ENCODE measurements at places on chromosomes 3 and 15.

GRCh38 chr15:67405208-67406191 lies 115.4 kb upstream of the C15orf61 start:
- H3K27ac ChIP-seq: no peak overlapping the region
- H3K36me3 ChIP-seq: no peaks in the 10 kb centered on the region
- peaks cover 12% of the 10 kb centered on the region for H3K27me3 ChIP-seq

DNA sequence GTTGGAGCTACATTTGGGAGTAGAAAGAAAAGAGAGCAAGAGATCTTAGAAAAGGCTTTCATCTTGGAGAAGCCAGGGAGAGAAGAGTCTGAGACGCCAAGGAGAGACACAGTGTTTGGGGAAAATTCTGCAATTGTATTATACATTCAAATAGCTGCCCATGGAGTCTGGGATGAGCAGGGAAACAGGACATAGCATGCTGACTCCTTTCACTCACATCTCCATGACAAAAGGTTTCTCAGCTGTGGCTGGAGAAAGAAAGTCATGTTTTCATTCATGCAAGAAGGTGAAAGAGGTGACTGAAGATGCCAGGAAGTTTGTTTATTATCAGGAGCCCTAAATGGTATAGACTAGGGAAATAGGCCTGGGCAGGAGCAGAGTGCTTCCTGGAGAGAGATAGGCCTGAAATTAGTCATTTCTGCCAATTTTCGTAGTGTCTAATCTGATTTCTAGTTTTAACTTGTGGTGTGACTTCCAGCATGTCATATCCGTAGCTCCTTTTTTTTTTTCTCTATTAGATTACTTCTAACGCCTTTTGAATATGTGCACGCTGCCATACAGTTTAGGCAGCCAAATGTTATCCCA lies 34.1 kb downstream of the ACP3 start:
- no peaks in the 10 kb centered on the region for H3K27me3 ChIP-seq
- peaks cover 28% of the 10 kb centered on the region for H3K4me1 ChIP-seq
- DNase-seq: no peak
- peak overlapping the region; percentile 50 for H3K27ac ChIP-seq
- no peaks in the 10 kb centered on the region for H3K36me3 ChIP-seq

- peaks cover 34% of the 10 kb centered on the region for H3K4me1 ChIP-seq
- no peak overlapping the region for H3K4me3 ChIP-seq
- DNase-seq: no peak
- peaks cover 27% of the 10 kb centered on the region for H3K36me3 ChIP-seq
- peaks cover 7% of the 10 kb centered on the region for H3K27me3 ChIP-seq
- no peak overlapping the region for H3K27ac ChIP-seq
Observed at GRCh38 chr3:60746695-60747416, 504.4 kb downstream of the FHIT start.

- no peak for DNase-seq
- H3K27me3 ChIP-seq: no peaks in the 10 kb centered on the region
- 0 out of 2 replicates have a peak, but pooled peaks cover 2% of the 10 kb centered on the region for H3K4me1 ChIP-seq
- H3K27ac ChIP-seq: no peak overlapping the region
- H3K36me3 ChIP-seq: no peaks in the 10 kb centered on the region
Observed at GRCh38 chr15:91047545-91048199, 25.3 kb upstream of the VPS33B start.

DNA sequence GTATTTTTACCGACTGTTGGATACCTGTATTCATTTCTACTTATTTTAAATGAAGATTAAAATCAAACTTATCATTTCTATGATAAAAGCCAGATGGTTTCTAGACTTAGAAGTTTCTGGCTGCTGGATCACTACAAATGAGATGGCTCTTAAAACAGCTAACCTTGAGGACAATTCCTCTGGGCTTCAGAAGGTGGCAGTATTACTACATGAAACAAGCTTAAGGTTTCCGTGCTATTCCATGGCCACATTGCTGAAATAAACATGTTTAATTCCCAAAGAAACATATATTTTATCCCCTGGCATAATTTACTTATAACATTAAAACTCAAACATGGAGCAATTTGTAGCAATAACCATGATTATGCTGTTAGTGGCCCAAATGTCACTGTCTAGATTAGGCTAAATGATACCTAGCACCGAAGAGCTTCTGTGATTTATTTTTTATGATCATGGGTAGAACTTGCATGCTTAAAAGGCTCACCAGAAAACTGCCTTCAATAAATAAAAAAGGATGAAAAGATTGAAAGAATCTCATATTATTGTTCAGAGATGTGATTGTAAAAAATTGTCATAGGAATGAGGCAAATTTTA lies 204.0 kb upstream of the NANOGP8 start:
- peaks cover 7% of the 10 kb centered on the region for H3K36me3 ChIP-seq
- no peak for DNase-seq
- H3K4me1 ChIP-seq: peaks cover 43% of the 10 kb centered on the region
- no peaks in the 10 kb centered on the region for H3K27me3 ChIP-seq

- peaks cover 26% of the 10 kb centered on the region for H3K4me1 ChIP-seq
- H3K27ac ChIP-seq: no peak overlapping the region
- H3K36me3 ChIP-seq: no peaks in the 10 kb centered on the region
- H3K27me3 ChIP-seq: peaks cover 3% of the 10 kb centered on the region
- DNase-seq: no peak
- H3K4me3 ChIP-seq: peak overlapping the region; percentile 45
Observed at GRCh38 chr3:56989169-56989976, 71.1 kb upstream of the SPATA12 start.

DNA sequence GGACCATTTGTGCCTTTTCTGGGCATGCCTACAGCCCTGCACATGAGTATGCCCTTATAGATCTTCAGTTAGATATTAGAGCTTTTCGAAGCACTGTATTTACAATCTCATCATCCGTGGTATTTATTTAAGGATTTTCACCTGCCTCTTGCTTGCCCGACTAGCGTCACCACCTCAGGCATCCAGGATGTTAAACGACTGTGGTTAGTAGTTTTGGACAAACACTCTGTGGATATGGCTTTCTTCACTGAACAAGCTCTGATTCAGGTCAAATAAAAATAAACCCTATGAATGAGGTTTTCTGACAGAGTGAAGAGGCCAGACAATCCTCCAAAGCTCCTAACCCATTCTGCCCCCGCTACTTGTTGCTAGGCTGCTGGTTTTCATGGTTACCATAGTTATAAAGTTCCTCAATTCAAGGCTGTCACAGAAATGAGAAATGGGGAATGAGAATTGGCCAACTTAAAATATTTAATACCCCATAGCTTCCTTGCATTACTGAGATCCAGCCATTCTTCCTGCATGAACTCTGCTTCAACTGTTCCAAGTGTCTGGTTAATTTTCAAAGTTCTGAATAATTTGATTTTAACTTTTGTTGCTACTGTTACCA lies 440.1 kb downstream of the GABRG3 start:
- DNase-seq: no peak
- H3K27me3 ChIP-seq: peaks cover 4% of the 10 kb centered on the region
- peaks cover 38% of the 10 kb centered on the region for H3K4me1 ChIP-seq
- no peak overlapping the region for H3K27ac ChIP-seq
- H3K4me3 ChIP-seq: no peak overlapping the region

- peaks cover 7% of the 10 kb centered on the region for H3K36me3 ChIP-seq
- no peak for DNase-seq
- peaks cover 16% of the 10 kb centered on the region for H3K4me1 ChIP-seq
Observed at GRCh38 chr15:92623435-92623834, 32.1 kb downstream of the FAM174B start.

GRCh38 chr15:84681831-84682230 lies 23.8 kb upstream of the NMB start:
- H3K27ac ChIP-seq: no peak overlapping the region
- H3K36me3 ChIP-seq: peaks cover 53% of the 10 kb centered on the region
- no peak overlapping the region for H3K4me3 ChIP-seq
- DNase-seq: no peak
- H3K27me3 ChIP-seq: no peaks in the 10 kb centered on the region

- H3K27me3 ChIP-seq: peaks cover 100% of the 10 kb centered on the region
- H3K4me1 ChIP-seq: peaks cover 40% of the 10 kb centered on the region
- H3K27ac ChIP-seq: no peak overlapping the region
- H3K4me3 ChIP-seq: no peak overlapping the region
- DNase-seq: no peak
Observed at GRCh38 chr15:89391685-89392257, 57.1 kb upstream of the POLG start.

DNA sequence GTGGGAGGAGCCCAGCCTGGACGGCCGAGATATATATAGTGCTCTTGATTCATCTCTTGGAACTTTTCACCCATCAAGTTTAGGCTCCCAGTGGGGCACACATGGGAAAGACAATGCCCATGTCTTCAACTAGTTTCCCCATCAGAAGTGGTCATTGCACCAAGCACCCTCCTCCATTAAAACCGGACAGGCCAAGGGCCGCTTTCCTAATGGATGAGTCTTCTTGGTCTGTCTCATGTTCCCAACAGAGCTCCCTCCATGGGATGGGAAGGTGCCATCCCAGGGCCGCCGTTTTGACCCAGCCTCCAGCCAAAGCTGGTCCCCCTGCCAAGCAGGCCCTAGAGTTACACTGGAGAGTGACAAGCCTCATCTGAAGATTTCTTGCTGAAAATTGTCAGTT lies 34.7 kb upstream of the UBE2Q2 start:
- no peaks in the 10 kb centered on the region for H3K36me3 ChIP-seq
- peaks cover 7% of the 10 kb centered on the region for H3K4me1 ChIP-seq
- no peak for DNase-seq
- H3K27me3 ChIP-seq: peaks cover 17% of the 10 kb centered on the region

- H3K36me3 ChIP-seq: no peaks in the 10 kb centered on the region
- no peak overlapping the region for H3K27ac ChIP-seq
- DNase-seq: no peak
- peaks cover 42% of the 10 kb centered on the region for H3K4me1 ChIP-seq
- H3K4me3 ChIP-seq: no peak overlapping the region
Observed at GRCh38 chr3:73498764-73499622, 125.7 kb downstream of the PDZRN3 start.

GRCh38 chr3:14145670-14146380 lies 21.0 kb downstream of the TMEM43 start:
- peaks cover 19% of the 10 kb centered on the region for H3K36me3 ChIP-seq
- H3K27me3 ChIP-seq: no peaks in the 10 kb centered on the region
- H3K4me3 ChIP-seq: no peak overlapping the region
- H3K27ac ChIP-seq: peak overlapping the region; percentile 59

DNA sequence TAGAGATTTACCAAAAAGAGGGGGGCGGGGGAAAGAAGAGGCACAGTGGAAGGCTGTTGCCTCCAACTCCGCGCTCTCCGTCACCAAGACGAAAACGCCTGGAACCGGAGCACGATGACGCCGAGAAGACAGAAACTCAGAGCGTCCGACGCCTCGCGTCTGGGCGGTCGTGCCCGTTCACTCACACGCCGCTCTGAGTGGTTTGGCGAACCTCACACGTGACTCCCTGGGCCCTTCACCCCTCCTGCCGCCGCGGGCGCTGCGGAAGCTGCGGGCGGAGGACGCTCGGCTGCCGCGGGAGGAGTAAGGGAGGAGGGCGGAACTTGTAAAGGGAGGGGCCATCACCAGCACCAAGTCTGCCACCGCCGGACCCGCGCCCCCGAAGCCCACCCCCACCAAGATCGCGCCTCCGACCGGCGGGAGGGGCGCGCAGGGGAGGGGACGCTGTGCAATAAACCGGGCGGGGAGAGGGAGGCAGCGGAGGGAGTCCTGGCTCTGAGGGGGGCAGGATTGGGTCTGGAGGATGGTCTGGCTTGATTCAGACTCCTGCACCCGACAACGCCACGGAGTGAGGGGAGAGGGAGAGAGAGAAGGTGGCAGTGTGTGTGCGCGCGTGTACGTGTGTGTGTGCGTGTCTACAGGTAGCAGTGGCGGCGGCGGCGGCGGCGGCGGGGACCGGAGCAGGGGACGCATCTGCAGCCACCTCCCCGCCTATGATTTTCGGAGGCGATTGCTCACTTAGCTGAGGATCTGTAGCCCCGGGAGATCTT lies 1.9 kb upstream of the NLGN1 start:
- H3K27me3 ChIP-seq: peaks cover 9% of the 10 kb centered on the region
- no peaks in the 10 kb centered on the region for H3K36me3 ChIP-seq
- DNase-seq: peak; percentile 85
- H3K27ac ChIP-seq: peak overlapping the region; percentile 94
- peak overlapping the region; percentile 98 for H3K4me3 ChIP-seq

DNA sequence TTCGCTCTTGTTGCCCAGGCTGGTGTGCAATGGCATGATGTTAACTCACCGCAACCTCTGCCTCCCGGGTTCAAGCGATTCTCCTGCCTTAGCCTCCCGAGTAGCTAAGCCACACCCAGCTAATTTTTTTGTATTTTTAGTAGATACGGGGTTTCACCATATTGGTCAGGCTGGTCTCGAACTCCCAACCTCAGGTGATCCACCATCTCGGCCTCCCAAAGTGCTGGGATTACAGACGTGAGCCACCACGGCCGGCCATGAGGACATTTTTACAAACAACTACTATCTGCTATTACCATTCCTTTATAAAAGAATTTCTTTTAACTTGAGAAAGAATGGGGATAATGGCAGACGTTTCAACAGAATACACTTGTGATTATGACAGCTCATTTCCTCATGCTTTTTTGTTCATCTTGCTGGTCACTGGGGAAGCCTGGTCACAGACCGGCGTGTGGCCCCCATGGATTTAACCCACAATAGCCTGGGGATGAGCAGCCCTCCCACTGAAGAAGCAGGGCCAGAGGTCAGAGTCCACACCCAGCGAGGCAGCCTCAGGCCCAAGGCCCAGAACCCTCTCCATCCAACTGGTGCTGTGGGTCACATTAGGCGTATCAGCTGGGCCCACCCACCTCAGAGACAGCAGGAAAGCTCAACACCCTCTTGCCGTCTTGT lies 112.0 kb downstream of the LIPC start:
- H3K4me3 ChIP-seq: no peak overlapping the region
- no peaks in the 10 kb centered on the region for H3K4me1 ChIP-seq
- H3K36me3 ChIP-seq: no peaks in the 10 kb centered on the region
- H3K27ac ChIP-seq: no peak overlapping the region
- H3K27me3 ChIP-seq: no peaks in the 10 kb centered on the region

DNA sequence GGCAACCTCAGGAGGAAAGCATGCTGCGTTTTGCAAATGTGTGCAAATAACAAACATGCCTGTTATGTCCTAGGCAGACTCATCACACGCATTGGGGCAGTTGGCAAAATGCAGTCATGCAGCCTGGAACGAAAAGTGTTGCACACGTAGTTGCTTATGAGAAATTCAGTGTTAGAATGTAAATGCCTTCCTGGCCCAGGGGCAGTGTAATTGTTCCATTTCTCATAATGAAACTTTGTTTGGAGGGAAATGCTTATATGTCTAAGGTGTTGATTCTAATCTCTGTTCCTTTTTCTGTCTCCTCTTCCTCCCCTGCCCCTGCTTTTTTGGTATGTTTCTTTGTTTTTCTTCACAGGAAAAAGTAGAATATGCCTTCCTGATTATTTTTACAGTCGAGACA lies 156.0 kb downstream of the CACNA1D start:
- H3K27me3 ChIP-seq: no peaks in the 10 kb centered on the region
- peaks cover 7% of the 10 kb centered on the region for H3K36me3 ChIP-seq
- H3K27ac ChIP-seq: no peak overlapping the region
- H3K4me3 ChIP-seq: no peak overlapping the region
- no peaks in the 10 kb centered on the region for H3K4me1 ChIP-seq

- no peak overlapping the region for H3K4me3 ChIP-seq
- peaks cover 3% of the 10 kb centered on the region for H3K36me3 ChIP-seq
- H3K27ac ChIP-seq: no peak overlapping the region
- no peaks in the 10 kb centered on the region for H3K4me1 ChIP-seq
Observed at GRCh38 chr3:73327052-73327451, 265.6 kb downstream of the EBLN2 start.

- no peak for DNase-seq
- H3K36me3 ChIP-seq: no peaks in the 10 kb centered on the region
- no peaks in the 10 kb centered on the region for H3K27me3 ChIP-seq
- peaks cover 12% of the 10 kb centered on the region for H3K4me1 ChIP-seq
Observed at GRCh38 chr15:58549013-58549784, 117.4 kb downstream of the LIPC start.

Measured in WTC11 (cell line).